Astrocyte of the hippocampus (primary cell): ENCODE measurements at places on chromosomes 6 and 20.
A peak's percentile ranks its signal among the peaks of the same experiment; 100 is the strongest.

DNA sequence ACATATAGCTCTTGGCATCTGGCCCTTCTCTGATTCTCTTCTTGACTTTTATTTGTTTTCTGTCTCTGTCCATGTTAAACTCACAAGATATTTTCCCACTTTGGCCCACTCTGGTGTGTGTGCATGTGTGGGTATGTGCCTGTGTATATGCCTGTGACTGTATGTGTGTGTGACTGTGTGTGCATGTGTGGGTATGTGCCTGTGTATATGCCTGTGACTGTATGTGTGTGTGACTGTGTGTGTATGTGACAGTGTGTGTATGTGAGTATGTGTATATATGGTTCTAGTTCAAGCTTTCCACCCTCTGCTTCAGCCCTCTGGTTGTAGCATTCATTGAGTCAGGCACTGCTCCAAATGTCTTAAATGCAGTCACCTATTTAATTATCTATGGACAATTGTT, 88.6 kb upstream of the GGTLC1 start:
- DNase-seq, result no peak

- DNase-seq, result no peak
Observed at GRCh38 chr6:19209202-19209601, 628.0 kb upstream of the ID4 start.

DNA sequence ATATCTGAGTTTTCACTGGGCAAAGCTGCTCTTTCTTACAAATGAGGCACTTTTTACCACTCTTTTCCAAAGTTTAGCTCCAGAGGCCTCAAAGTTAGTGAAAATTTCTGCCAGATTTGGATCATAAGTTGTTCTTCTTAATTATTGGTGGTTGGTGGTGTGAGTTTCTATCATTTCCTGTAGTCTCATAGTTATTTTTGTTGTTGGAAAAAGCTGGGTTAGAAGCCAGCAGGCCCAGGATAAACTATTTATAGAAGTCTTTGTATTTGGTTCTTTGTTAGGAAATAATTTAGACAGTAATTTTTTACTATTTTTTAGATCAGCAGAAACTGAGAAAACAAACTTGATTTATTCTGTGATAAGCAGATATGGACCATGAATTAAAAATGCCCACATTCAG, 10.6 kb downstream of the PFDN4 start:
- DNase-seq, result no peak

- DNase-seq, result peak; percentile 23
Observed at GRCh38 chr20:2804852-2805688, 4.6 kb upstream of the CPXM1 start.

DNA sequence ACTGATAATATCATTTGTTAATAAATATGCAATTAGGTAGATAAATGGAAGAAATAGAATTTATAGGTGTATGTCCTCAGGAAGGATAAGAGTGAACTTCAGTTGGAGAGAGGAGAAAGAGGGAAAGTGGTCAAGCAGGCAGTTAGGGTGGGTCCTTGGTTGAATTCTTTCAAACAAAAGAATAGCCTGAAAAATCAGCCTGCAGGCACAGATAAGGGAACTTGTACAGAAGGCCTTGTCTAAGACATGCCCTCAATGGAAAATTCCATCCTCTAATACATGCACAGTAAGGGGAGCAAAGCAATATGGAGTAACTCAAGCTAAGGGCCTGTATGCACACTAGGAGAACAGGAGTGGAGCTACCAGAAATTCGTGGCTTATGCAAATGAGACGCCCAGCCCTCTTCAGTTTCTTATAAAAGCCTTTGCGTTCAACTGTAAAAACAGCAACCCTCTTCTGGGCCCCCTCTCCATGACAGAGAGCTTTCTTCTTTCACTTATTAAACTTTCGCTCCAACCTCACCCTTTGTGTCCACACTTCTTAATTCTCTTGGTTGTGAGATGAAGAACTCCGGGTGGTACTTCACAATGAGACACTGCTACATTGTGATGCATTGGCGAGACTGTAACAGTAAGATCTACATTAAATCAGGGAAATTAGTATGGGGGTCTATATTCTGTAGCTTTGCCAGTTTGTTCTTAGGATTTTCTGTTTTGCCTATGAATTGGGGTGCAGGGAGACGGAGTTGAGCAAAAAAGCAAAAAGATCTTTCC, 147.0 kb downstream of the HS3ST5 start:
- DNase-seq, result no peak

DNA sequence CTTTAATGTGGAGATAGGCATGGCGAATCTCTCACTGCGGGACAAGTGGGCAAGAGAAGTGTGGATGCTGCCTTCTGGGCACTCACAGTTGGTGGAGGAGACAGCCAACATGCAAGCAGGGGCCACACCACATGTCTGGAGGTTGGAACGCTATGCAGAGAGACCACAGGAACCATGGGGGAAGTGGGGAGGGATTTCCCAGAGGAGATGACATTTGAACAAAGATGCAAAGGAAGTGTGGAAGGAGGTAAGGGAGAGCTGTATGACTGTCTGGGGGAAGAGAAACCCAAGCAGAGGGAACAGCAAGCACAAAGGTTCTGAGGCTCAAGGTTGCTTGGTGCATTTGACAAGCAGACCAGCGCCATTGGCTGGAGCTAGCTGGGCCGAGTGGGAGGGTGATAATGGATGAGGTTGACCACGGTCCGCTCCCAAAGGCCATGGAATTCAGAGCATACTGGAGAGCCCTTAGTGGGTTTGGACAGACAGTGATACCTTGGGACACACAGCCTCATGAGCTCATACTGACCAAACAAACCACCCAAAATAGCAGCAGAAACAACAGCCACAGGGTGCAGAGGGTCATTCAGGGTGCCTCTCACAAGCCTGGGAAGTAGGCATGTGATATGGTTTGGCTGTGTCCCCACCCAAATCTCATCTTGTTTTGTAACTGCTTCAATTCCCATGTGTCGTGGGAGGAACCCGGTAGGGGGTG, 7.6 kb upstream of the FAM110A start:
- no peak for DNase-seq

DNA sequence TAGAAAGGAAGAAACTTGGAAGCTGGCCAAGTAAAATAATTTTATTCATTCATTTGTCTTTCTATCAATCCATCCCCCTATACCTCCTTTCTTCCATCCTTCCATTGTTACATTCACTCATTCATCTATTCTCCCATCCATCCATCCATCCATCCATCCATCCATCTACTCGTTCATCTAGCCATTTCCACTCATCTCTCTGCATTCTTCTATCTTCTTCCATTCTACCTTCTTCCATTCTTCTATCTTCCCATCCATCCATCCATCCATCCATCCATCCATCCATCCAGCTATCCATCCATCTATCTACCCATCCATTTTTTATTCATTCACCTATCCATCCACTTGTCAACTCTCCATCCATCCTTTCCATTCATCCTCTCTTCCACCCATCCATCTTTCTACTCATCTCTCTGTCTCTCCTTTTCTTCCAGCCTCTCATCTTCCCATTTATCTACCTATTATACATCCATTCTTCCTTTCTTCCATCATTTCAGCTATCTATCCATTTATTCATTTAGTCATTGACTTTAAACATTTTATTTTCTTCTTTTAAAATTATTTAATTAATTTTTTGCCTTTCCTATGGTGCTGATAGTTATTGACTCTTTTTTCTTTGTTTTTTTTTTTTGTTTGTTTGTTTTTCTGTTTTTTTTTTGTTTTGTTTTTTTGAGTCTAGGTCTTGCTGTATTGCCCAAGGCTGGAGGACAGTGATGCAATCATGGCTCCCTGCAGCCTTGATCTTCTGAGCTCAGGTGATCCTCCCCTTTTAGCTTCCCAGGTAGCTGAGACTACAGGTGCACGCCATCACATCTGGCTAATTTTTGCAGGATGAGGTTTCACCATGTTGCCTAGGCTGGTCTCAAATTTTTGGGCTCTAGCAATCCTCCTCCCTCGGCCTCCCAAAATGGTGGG, 53.1 kb upstream of the ZNFX1 start:
- no peak for DNase-seq

DNA sequence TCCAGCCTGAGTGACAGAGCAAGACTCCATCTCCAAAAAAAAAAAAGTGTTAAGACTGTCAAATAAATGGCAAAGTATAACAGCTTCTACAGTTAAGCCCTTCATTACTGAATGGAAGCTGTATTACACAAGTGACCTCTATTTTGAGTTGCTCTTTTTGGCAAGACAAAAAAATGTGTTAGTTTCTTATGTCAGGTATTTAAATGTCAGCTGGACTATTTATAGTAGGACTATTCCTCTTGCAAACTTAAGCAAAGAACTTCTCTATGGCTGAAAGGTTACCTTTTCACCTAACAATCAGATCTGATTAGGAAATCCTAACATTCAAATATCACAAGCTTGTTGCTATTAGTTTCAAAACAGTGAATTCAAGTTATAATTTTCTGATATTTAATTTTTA, 12.4 kb downstream of the UBE2V1 start:
- DNase-seq, result no peak
